CD4-positive, alpha-beta T cell treated with Interferon gamma for 1 hour (primary cell): ENCODE measurements at places on chromosomes 5 and 9.
A peak's percentile ranks its signal among the peaks of the same experiment; 100 is the strongest.

- DNase-seq, result no peak
These were observed 335.8 kb downstream of the GADD45G start for GRCh38 chr9:89940625-89941024.

DNA sequence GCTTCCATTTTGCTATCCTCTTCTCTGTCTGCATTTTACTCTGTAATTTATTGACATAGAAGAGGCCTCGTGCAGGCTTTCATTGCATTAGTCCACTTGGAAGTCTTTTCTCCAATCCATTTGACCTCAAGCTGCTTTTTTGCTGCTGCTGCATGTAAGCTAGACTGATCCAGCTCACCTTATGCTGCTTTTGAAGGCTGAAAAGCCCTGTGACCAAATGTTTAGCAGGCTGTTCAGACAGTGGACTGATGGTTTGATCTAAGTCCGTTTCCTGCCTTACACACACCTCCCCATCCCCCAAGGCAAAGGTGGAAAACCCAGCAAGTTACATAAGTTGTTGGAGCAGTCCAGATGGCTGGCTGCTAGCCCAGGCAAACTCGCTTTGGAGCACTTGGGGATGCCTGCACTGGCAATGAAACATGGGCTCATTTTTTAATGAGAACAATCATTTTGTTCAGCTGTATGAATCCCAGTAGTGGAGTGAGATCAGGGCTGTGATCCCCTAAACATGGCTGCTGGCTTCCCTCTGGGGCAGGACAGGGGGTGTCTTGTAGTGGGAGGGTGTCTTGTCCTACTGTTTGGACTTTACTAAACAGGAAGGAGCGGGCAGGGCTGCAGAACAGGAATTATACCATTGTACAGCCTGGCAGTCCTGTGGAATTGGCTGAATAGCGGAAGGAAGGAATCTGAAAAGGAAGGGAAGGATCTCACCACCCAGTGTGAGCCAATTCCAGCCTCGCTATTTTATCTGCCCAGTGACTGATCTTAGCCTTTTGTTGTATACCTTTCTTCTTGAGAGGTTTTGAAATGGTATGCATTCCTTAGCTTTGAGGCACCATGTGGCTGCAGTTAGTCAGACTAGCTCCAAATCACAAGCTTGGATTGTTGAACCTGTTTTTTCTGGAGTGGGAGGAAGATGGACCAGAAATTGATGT, 212.0 kb downstream of the ARHGAP26 start:
- DNase-seq, result peak; percentile 8

DNA sequence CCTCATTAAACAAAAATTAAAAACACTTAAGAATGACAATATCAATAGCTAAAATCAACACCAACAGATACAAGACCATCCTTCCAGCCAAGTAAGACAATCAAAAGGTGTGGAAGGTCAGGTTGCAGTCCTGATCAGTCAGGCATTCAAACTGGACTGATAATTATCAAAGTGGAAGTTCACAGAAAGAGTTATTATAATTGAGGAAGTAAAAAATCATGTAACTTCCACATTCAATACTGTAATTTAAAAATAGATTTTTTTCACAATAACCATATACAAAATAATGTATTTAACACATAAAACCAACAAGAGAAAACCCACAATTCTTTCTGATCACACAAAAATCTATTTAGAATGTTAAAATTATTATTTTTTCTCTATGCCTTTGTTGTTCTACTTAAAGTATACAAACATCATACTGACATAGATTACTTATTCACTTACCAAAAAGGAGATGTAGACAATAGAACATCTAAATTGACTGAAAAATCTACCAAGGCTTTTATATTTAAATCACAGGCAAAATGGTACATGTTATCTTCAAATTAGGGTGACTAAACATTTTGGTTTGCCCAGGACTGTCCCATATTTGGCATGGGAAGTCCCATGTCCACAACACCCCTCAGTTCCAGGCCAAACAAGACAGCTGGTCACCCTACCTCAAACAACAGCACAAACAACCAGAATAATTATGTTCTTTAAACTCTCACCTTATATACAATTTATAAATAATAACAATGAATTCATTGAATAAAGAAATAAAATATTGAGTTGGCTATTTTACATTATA, 142.5 kb upstream of the SLC24A2 start:
- DNase-seq, result no peak

GRCh38 chr5:170355601-170356098, 33.5 kb downstream of the KCNMB1 start:
- DNase-seq, result no peak

DNA sequence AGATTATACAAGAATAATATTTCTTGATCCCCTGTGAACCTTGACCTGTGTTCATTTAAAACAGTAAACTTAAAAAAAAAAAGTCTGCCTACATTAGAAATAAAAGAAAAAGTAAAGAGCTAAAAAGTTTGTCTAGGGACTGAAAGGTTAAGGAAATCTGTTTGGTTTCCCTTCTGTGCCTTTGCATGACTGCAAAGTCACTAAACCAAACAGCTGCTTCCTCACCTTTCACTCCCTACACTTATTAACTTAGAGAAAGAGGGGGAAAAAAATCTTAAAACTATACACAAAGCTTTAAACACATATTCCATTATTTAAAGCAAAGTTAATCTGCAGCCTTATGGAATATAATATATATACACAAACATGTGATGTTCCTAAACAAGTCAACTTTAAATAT, 65.1 kb downstream of the ZFR start:
- DNase-seq, result no peak
